Stimulated activated CD8-positive, alpha-beta memory T cell treated with anti-CD3 and anti-CD28 coated beads, Interleukin-4, amount 100 ng/mL, for 1 hour (primary cell): ENCODE measurements at places on chromosomes 11 and 22.
A peak's percentile ranks its signal among the peaks of the same experiment; 100 is the strongest.

- no peak for DNase-seq
Observed at GRCh38 chr11:125211191-125211947, 46.8 kb downstream of the PKNOX2 start.

DNA sequence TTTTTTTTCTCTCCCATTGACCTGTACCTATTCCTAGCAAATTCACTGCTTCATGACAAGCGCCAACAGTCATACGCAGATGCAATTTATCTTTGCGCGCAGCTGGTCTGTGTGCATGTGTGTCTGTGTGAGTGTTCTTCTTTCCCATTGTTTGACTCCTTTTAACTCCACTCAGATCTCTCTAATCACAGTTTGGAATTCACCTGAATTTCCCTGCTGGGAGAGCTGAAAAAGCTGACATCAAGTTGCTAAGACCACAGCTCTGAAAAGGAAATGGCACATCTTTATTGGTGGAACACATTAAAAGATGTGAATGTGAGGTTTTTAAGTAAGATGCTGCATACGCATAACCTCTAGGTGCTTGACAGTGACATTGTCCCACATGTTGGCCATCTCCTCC is 187.4 kb upstream of the MTMR2 start:
- DNase-seq, result no peak

GRCh38 chr22:20503816-20504215 is 3.6 kb upstream of the MED15 start:
- no peak for DNase-seq

- DNase-seq, result no peak
Observed at GRCh38 chr11:95247127-95247684, 16.2 kb upstream of the SESN3 start.

GRCh38 chr11:29022676-29023075 is 914.5 kb downstream of the METTL15 start:
- DNase-seq, result no peak

DNA sequence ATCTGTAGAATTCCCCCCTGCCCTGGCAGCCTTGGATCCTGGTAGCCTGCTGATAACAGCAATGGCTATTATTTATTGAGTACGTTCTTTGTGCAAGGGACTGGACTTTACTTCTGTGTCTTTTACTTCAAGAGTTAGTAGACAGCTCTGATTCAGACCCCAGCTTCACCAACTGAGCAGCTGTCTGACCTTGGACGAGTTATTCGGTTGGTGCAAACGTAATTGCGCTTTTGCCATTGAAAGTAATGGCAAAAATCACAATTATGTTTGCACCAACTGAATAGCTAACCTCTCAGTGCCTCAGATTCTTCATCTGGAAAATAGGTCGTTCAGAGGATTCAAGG is 108.9 kb downstream of the TIMP3 start:
- DNase-seq, result no peak

GRCh38 chr11:64268893-64269539 is 15.4 kb downstream of the BAD start:
- DNase-seq, result no peak

DNA sequence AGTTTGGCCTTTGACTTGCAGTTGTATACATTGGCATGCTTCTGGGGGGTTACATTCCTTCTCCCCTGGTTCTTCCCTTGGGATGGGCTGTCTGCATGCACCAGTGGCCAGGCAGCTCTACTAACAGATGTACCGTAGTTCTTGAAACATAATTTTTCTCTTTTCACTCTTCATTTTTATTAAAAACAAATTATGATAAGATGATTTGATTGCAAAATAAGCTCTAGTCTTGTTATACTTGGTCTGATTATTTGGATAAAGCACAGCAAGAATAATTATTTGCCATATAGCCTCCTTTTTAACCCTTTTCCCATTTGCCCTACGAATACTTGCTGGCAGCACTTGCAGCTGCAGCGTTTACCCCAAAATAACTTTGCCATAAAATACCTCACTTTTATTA is 12.7 kb downstream of the OR56A5 start:
- DNase-seq, result no peak

- peak; percentile 16 for DNase-seq
Observed at GRCh38 chr11:69443138-69443967, 38.1 kb upstream of the LINC01488 start.

- DNase-seq, result no peak
Observed at GRCh38 chr11:100851147-100851546, 164.1 kb downstream of the ARHGAP42 start.

- no peak for DNase-seq
Observed at GRCh38 chr11:45267652-45268299, 18.4 kb downstream of the SYT13 start.

DNA sequence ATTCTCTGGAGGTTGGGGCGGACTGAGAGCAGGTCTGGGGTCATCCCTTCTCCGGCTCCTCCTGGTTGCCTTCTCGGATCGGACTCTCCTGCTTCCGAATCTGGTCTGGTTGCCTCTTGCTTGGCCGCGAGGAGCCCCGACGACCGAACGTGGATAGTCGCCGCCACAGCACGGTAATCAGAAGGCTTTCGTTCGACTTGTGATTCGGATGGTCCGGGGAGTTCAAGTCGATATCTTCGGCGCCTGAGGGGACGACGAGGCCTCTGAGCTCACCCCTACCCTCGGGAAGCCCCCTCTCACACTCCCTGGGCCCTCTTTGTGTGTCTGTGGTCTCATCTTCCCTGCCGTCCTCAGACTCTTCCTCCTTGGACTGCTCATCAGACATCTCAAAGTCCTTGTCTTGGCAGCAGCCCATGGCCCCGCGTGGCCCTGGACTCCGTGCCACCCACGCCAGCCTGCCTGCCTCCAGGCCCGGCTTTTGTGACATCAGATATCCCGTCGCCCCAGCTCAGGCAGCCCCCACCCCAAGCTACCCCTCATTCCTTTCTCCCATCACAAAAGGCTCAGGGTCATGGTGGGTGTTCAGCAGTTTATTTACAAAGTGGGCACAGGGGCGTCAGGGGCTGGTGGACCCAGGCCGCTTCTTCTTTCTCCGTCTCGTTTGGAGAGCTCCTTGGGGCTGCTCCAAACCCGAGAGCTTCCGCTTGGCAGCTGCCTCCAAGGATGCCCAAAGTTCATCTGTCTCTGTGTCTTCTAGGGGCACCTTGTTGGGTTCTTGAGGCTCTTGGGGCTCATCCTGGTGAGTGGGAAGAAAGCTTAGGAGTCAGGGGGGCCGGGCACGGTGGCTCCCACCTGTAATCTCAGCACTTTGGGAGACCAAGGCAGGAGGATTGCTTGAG is at the start of gene TEX54:
TSS of gene TEX54 (minus strand) at position 506 of the 899 bp plus-strand sequence.
- DNase-seq, result no peak
